ENCODE measurements at places on chromosomes 7 and 10. TPM values are rescaled to one million over a fixed set of nuclear protein-coding genes. Genes with fewer than 3 reads are reported as not detected.

EN2 gene
- total RNA-seq, result not detected

SDK1 gene
- 4.9 TPM for total RNA-seq

GIMAP6 gene
- total RNA-seq, result 2.2 TPM

ZNF394 gene
- total RNA-seq, result 24.5 TPM

MBL2 gene
- not detected for total RNA-seq

ATOH7 gene
- total RNA-seq, result not detected

OR6B1 gene
- total RNA-seq, result not detected

CYP3A7 gene
- not detected for total RNA-seq

CHCHD3 gene
- total RNA-seq, result 49.4 TPM

PTN gene
- total RNA-seq, result 3.0 TPM

- no peak for DNase-seq
These were observed 63.7 kb upstream of the ANTXRL start for GRCh38 chr10:46223064-46223480.

- no peak for DNase-seq
These were observed 917.9 kb upstream of the AUTS2 start for GRCh38 chr7:68680235-68680872.

- no peak for DNase-seq
These were observed 3.0 kb upstream of the PILRA start for GRCh38 chr7:100370303-100370702.

- no peak for DNase-seq
These were observed 111.8 kb downstream of the MYL10 start for GRCh38 chr7:101517304-101517703.

DNA sequence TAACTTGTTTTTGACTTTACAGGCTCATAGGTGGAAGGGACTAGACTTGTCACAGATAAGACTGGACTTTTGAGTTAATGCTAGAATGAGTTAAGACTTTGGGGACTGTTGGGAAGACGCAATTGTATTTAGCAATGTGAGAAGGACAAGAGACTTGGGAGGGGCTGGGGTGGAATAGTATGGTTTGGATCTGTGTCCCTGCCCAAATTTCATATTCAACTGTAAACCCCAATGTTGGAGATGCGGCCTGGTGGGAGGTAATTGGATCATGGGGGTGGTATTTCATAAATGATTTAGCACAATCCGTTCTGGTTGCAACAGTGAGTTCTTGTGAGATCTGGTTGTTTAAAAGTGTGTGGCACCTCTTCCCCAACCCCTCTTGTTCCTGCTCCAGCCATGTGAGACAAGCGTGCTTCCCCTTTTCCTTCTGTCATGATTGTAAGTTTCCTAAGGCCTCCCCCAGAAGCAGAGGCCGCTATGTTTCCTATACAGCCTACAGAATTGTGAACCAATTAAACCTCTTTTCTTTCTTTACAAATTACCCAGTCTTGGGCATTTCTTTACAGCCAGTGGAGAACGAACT is 22.6 kb downstream of the RNF216 start:
- no peak for DNase-seq

GRCh38 chr10:78752221-78752620 is 316.5 kb upstream of the ZMIZ1 start:
- no peak for DNase-seq

- no peak for DNase-seq
These were observed 108.0 kb downstream of the TWIST1 start for GRCh38 chr7:19009241-19009935.

DNA sequence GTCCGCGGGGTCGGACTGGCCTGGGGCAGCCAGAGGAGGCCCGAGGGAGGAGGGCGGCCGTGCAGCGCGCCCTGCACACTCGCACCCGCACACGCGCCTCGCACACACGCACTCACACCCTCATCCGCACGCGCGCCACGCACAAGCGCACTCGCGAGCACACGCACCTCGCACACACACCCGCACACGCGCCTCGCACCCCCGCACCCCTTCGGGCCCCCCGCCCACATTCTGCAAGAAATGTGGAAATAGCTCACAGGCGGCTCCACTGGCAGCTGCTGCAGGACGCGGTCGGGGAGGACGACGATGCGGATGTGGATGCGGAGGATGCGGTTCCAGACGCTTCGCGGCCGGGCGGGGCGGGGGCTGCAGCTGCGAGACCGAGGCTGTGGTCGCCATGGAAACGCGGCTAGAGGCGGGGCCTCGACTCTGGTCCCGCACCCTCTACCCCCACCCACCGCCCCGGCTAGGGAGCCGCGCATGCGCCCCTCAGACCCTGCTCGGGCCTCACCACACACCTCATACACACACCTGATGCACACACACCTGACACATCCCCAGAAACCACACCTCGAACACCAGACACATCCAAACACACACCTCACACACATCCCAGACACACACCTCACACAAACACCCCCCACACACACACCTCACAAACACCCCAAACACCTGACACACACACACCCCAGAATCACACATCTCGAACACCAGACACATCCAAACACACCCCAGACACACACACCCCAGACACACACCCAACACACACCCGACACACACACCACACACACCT is at the start of gene CALY:
Gene CALY (minus strand): TSS at position 320 of the 793 bp plus-strand sequence. CDS start 7,907 bp downstream, outside the sequence.
- DNase-seq, result peak; percentile 62

- DNase-seq, result no peak
These were observed 130.1 kb downstream of the CELF2 start for GRCh38 chr10:11147722-11148121.

DNA sequence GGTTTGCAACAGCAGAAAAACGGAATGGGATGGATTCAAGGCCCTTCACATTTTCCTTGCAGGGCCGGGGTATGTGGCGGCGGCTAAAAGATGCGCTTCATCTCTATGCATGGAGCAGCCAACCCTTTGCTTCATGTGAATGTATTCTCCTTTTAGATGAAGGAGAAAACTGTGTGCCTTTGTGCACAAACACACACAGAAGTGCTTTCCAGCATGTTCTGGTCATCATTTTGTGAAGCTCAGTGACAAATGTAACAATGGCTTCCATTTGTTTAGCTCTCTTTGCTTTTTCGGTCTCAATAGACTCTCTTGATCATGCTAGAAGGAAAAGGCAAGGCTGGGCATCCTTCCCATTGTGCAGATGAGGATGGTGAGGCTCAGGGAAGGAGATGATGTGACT is 161.7 kb upstream of the MKI67 start:
- DNase-seq, result no peak

DNA sequence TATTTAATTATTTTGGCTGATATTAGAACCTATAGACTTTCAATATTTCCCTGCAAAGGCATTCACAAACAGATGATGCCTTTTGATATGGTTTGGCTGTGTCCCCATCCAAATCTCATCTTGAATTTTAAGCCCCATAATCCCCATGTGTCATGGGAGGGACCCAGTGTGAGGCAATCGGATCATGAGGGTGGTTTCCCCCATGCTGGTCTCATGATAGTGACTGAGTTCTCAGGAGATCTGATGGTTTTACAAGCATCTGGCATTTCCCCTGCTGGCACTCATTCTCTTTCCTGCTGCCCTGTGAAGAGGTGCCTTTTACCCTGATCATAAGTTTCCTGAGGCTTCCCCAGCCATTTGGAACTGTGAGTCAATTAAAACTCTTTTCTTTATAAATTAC is 9.3 kb upstream of the PNLIPRP3 start:
- DNase-seq, result no peak

DNA sequence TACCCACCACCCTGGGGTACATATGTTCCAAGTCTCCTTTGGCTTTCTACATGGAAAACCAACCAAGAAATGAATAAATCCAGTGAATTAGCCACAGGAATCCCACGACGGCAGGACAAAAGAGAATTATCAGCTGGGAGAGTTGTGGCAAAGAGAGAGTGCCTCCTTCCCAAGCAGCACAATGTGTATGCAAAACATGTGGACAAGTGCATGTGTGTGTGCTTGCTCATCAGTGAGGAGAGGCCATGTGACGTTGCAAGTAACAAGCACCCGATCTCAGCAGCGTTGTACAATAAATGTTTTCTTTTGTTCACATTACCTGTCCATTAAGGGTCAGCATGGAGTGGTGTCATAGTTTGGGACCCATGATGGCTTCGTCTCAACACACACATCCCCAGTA is 50.0 kb upstream of the EMX2 start:
- no peak for DNase-seq

GRCh38 chr10:11930312-11930978 is 107.3 kb downstream of the PROSER2 start:
- DNase-seq, result no peak

- no peak for DNase-seq
These were observed 17.4 kb downstream of the TRIM8 start for GRCh38 chr10:102661658-102662028.

GRCh38 chr10:127939786-127940330 is 33.0 kb downstream of the PTPRE start:
- DNase-seq, result no peak

DNA sequence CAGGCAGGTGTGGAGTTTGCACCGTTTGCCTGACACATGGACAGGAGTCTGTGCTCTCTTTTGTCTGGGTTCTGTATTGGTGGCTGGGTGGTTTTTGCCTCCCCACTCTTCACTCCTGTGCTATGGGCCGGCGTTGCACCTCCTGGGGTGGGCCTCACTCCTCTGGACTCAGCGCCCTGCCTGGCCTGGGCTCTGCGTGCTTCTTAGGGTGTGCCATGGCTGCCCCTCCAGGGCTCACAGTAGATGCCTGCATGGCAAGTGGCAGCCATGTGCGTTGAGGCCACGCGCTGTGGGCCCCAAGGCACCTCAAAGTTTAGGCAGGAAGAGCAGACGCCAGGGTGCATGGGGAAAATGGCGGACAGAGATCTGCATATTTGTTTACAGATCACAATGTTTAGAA is 319.8 kb downstream of the ADARB2 start:
- DNase-seq, result no peak

- no peak for DNase-seq
These were observed 199.1 kb downstream of the GLRX3 start for GRCh38 chr10:130335336-130335735.

DNA sequence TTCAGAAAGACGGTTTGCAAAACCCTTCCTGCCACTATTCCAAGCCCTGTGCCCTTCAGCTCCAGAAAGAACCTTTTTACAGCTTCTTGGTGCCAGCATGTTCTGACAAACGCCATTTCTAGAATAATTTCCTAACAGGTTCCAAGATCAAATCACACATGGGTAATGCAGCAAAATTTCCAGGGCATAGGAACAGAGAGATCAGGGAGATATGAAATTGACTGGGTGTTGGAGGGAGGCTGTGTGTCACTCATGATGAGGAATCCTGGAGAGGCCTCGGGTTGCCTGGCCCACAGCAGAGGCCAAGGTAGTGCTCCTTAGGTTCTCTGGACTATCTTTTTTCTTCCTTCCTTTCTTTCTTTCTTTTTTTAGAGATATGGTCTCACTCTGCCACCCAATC is 29.5 kb downstream of the RAB19 start:
- DNase-seq, result no peak

Measured in transverse colon (tissue), 4 donors.